Central memory CD8-positive, alpha-beta T cell (primary cell): ENCODE measurements at places on chromosomes 7 and 10.

DNA sequence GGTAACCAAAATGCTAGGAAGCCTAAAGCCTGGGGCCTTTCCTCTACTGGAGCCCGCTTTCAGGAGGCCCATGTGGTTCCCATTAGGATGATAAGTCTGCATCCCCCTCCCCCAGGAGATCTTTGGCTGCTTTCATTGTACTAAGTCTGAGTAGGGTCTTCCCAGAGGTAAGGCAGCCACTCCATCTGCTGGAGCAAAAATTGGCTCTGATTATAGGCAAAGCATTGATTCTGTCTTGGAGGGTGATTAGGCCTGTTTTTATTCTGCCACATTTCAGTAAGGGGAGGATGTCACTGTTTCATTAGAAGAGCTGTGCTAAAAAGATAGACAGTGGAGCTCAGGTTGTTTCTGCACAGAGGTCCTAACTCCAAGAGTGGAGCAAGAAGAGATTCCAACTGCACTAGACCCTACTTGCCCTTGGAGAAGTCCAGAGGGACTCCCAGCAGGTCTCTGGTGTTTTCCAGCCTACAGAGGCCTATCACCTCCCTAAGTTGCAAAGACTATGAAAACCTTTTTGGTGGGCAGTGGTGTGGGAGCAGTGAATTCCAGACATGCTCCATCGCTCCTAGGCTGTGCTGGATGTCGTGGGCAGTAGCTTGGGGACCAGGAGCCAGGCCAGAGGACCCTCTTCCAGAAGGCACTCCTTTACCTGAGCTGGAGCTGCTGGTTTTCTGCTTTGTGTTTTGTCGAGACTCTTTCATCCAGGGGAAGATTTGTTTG is 7.1 kb upstream of the HOXA2 start:
- H3K4me1 ChIP-seq = no peaks in the 10 kb centered on the region
- DNase-seq = no peak
- no peaks in the 10 kb centered on the region for H3K36me3 ChIP-seq
- peaks cover 2% of the 10 kb centered on the region for H3K27me3 ChIP-seq
- H3K27ac ChIP-seq = no peak overlapping the region
- no peak overlapping the region for H3K4me3 ChIP-seq

DNA sequence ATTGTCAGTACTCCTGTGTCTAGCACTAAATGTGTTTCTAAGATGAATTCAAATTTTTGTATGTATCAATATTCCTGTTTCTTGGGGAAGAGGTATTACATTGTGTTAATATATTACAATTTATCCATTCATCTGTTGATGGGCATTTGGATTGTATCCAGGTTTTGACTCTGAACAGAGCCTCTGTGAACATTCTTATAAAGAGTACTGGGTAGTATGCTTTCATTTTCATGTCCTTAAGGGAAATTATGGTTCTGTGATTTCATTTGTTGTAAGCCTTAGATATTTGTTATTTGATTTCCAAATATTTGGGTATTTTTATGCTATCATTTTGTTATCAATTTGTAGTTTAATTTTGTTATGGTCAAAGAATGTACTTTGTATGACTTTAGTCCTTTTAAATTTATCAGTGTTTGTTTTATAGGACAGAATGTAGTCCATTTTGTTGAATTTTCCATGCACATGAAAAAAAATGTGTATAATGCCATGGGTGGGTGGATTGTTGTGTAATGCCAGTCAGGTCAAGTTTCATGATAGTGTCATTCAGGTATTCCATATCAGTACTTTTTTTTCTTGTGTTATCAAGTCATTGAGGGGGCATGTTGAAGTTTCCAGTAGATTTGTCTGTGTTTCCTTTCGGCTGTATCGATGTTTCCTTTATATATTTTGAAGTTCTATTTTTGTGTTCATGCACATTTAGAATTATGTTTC is 38.4 kb downstream of the STAM start:
- no peaks in the 10 kb centered on the region for H3K27me3 ChIP-seq
- no peak overlapping the region for H3K27ac ChIP-seq
- peaks cover 15% of the 10 kb centered on the region for H3K36me3 ChIP-seq
- no peak overlapping the region for H3K4me3 ChIP-seq
- H3K4me1 ChIP-seq = peaks cover 38% of the 10 kb centered on the region

GRCh38 chr7:116162254-116162653 is 48.1 kb upstream of the TES start:
- no peak for DNase-seq
- H3K36me3 ChIP-seq = no peaks in the 10 kb centered on the region
- H3K4me1 ChIP-seq = peaks cover 3% of the 10 kb centered on the region
- H3K27ac ChIP-seq = no peak overlapping the region
- H3K27me3 ChIP-seq = peaks cover 28% of the 10 kb centered on the region

GRCh38 chr7:5671046-5671445 is 110.4 kb downstream of the RNF216 start:
- no peaks in the 10 kb centered on the region for H3K27me3 ChIP-seq
- no peak overlapping the region for H3K4me3 ChIP-seq
- no peak for DNase-seq
- H3K4me1 ChIP-seq = peaks cover 4% of the 10 kb centered on the region
- H3K27ac ChIP-seq = peak overlapping the region; percentile 74

DNA sequence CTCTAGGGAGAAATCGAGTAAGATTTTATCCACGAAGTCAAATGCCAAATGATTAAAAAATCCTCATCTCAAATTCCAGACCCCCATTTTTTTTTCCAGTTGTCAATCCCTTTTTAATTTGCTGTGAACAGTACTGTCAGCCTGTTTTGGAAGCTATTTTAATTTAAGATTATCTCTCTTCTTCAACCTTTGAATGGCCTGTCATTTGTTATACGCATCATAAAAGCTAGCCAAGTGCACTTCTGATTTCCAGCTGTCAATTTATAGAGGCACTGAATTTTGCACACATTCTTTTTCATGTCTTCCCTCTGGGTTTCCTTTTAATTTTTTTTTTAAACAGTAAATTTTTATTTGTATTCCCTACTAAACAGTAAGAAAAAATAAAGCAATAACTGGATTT is 336.4 kb upstream of the HGF start:
- H3K4me3 ChIP-seq = no peak overlapping the region
- H3K4me1 ChIP-seq = no peaks in the 10 kb centered on the region
- H3K27ac ChIP-seq = no peak overlapping the region
- H3K27me3 ChIP-seq = no peaks in the 10 kb centered on the region
- H3K36me3 ChIP-seq = no peaks in the 10 kb centered on the region

GRCh38 chr10:118827053-118827452 is 72.3 kb upstream of the CACUL1 start:
- DNase-seq = no peak
- H3K4me3 ChIP-seq = no peak overlapping the region
- peaks cover 8% of the 10 kb centered on the region for H3K27me3 ChIP-seq
- H3K36me3 ChIP-seq = peaks cover 2% of the 10 kb centered on the region

- no peak overlapping the region for H3K4me3 ChIP-seq
- no peaks in the 10 kb centered on the region for H3K4me1 ChIP-seq
- no peak for DNase-seq
These were observed 300.5 kb upstream of the KAT6B start for GRCh38 chr10:74525885-74526284.

DNA sequence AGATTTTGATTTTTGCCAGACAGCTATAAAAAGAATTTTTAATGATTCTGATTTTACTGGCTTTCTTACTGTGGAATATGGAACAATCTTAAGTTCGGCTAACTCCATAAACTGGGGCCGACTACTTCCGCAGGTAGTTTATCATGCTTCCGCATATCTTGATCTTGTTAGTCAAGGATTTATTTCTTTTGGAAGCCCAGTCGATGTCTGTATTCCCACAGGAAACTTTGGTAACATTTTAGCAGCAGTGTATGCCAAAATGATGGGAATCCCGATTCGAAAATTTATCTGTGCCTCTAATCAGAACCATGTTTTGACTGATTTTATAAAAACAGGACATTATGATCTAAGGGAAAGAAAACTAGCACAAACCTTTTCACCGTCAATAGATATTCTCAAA is 8.1 kb downstream of the THNSL1 start:
- DNase-seq = no peak
- no peak overlapping the region for H3K4me3 ChIP-seq
- no peaks in the 10 kb centered on the region for H3K36me3 ChIP-seq
- H3K4me1 ChIP-seq = no peaks in the 10 kb centered on the region
- H3K27ac ChIP-seq = no peak overlapping the region
- no peaks in the 10 kb centered on the region for H3K27me3 ChIP-seq

GRCh38 chr7:142711746-142712616 is 37.3 kb upstream of the PRSS1 start:
- peaks cover 60% of the 10 kb centered on the region for H3K4me1 ChIP-seq
- DNase-seq = no peak
- no peaks in the 10 kb centered on the region for H3K27me3 ChIP-seq

- H3K27me3 ChIP-seq = no peaks in the 10 kb centered on the region
- H3K4me3 ChIP-seq = peak overlapping the region; percentile 64
- peak; percentile 21 for DNase-seq
- H3K36me3 ChIP-seq = peaks cover 4% of the 10 kb centered on the region
- peaks cover 41% of the 10 kb centered on the region for H3K4me1 ChIP-seq
These were observed 24.5 kb upstream of the SVIL start for GRCh38 chr10:29658984-29659965.

DNA sequence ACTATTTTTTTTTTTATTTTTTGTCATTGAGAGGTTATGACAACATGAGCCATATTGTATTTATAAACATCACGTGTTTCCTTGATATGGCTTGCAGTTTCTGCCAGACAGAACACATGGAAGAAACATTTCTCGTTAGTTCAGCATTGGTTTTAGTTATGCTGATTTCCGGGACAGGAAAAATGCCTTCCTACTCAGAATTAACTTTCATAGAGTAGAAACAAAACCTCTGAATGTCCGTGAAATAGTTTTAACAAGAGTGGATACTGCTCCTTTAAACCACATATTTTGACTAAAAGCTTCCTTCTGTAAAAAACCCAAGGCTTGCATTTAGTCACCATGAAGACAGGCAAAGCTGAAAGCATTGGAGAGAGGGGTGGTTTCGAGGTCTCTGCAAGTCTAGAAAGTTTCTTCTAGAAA is 240.4 kb downstream of the KIAA1217 start:
- peaks cover 6% of the 10 kb centered on the region for H3K4me1 ChIP-seq
- H3K4me3 ChIP-seq = no peak overlapping the region
- H3K27ac ChIP-seq = no peak overlapping the region

GRCh38 chr10:87059401-87059800 is 35.2 kb downstream of the GLUD1 start:
- peaks cover 67% of the 10 kb centered on the region for H3K36me3 ChIP-seq
- DNase-seq = no peak
- no peak overlapping the region for H3K27ac ChIP-seq
- no peaks in the 10 kb centered on the region for H3K4me1 ChIP-seq

DNA sequence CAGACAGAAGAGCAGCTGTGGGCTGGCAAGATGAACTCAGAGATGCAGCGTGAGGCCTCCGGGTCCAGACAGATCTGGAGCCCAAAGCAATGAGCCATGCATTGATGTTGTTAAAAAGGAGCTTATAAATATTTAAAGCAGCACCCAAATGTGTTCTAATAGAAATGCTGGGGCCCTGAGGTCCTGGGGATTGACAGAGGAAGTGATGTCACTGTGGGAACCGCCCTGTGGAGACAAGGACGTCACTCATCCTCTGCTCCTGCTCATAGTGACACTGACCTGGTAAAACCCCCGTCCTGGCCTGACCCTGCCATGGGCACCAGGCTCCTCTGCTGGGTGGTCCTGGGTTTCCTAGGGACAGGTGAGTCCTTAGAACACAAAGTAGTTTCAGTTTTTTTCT is 197.0 kb upstream of the PRSS58 start:
- peaks cover 4% of the 10 kb centered on the region for H3K36me3 ChIP-seq
- peaks cover 8% of the 10 kb centered on the region for H3K4me1 ChIP-seq
- H3K27ac ChIP-seq = no peak overlapping the region
- H3K4me3 ChIP-seq = no peak overlapping the region
- DNase-seq = no peak
